ENCODE measurements at places on chromosomes 16 and 17.

DNA sequence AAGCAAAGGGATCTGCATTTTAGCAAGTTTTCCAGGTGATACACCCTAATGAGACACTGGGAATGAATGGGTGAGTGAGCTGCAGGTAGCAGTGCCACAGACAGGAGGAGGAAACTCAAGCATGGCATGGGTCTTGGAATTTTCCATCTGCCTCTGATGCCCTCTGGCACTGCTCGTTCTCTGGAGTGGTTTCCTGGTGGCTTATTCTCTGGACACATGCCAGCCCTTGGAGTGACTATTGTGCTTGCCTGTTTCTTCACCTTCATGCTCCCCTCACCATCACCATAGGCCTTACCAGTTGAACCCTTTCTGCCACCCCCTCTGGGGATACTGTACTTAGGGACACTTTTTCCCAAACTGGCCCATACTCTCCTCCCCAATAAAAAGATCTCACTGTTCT, 1.6 kb downstream of the COASY start:
- DNase-seq: no peak

DNA sequence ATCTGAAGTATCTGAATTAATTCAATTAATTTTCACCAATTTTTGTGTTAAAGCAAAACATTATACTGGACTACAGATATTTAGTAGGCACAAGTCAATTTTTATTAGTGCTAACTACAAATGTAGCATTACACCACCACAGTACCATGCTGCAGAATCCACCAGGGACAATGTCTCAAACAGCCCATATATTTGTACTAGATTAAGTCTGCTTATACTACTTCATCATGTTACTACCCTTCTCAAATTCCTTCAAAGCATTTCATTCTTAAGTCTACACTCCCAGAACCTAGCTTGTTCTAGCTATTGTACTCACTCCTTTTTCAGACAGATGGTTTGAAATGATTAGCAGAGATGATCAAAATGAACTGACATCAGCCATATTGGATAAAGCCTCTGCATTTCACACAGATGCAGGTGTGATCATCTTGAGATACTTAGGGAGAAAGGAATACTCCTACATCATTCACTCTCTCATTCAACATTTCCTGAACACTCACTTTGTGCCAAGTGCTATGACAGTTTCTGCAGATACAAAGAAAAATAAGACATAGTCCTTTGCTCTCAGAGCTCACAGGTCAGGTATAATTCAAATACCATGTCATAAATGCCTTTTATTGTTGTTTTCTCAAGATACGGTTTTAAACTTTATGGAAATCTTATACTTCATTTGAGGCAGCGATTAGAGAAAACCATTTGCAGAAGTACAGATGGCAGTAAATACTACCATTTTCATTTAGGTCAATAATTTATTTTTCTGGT, 47.7 kb downstream of the SMURF2 start:
- no peak for DNase-seq

GRCh38 chr16:4944333-4945281, 7.7 kb upstream of the PPL start:
- DNase-seq: no peak

DNA sequence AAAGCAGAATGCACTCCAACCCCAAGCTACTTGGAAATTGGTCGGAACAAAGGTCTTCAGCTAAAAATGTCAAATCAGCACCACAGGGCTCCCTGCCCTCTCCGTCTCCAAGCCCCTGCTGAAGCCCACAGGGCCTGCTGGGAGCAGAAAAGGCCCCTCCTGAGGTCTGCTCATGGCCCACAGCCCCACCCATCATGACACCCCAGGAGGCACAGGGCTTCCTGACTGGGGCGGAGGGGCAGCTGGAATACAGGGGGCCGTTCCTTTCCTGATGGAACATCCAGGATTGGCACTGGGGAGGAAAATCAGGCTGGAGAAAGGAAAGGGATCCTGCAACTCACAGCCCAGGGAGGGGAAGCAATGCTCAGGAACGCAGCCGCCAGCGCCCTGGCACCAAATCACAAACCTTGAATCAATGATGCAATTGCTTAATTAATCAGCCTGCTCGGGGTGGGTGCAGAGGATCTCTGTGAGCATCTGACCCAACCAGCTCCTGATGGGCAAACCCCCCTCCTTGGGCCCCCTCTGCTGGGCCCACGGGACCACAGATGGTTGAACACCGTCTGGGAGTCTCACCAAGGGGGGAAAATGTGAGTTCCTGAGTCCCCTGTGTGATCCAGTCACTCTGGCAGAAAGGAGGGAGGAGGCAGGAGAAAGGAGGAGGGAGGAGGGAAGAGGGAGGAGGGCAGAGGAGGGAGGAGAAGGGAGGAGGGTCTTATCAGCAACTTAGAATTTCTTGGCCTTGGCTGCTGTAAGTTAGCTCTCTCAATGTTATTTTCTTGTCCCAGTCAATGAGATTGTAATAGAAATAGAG, 155.5 kb downstream of the ZNF423 start:
- DNase-seq: no peak

DNA sequence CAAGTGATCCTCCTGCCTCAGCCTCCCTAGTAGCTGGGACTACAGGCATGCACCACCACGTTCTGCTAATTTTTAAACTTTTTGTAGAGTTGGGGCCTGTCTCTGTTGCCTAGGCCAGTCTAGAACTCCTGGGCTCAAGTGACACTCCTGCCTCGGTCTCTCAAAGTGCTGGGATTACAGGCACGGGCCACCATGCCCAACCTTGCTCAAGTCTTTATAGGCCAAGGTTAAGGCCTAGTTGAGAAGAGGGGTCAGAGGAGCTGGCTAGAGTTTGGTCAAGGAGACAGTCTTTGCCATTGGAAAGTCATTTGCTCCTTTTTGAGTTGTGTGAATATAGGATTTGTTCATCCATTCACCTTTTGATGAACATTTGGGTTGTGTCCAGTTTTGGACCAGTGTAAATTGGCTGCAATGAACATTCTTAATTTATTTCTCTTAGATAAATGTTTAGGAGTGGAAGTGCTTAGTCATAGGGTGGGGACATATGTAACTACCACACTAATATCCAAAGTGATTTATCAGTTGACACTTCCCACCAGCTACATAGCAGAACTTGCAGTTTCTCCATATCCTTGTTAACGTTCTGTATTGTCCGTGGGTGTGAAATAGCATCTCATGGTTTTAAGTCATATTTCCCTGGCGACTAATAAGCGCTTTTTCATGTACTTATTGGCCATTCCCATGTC, 30.7 kb upstream of the ARHGAP17 start:
- no peak for DNase-seq

DNA sequence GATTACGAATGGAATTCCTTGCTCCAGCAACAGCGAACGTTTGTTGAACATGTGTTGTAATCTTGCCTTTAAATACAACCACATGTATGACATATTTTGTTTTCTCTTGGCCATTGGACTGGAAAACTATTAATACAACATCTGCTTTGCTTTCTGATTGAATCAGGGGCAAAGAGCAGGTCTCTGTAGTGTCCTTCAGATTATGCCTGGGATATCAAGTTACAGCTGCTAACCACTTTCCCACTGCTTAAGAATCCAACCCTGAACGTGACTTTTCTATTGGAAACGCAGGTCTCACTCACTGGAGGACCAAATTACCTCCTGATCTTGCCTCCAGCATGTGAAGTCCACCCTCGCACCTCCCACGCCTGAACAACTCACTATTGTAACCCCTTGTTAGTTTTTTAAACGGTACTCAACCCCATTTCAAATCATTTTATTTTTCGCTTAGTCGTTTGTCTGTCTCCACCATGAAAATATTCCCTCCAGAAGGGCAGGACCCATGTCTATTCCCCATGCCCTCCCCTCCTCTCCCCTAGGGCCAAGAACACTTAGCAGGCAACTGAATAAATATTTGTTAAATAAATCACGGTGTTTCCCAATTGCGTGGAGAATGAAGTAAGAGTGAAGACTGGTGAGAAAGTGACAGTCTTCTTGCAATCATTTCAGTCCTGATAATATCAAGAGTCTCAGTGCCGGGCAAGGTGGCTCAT, 57.4 kb upstream of the MRTFB start:
- DNase-seq: no peak

DNA sequence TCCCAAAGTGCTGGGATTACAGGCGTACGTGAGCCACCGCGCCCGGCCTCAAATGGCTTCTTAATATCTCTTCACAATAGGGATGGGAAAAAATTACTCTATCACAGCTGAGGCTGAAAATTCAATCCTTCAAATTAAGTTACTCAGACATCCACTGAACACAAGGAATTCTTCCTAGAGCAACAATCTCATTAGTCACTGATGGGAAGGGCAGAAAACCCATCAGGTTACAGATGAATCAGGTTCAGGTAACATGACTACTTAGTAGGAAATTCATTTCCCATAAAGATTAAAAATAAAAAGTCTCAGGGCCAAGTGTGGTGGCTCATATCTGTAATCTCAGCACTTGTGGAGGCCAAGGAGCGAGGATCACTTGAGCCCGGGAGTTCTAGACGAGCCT, 42.5 kb upstream of the ABR start:
- DNase-seq: no peak

- no peak for DNase-seq
Measured at GRCh38 chr16:23359092-23359760, 57.1 kb downstream of the SCNN1B start.

DNA sequence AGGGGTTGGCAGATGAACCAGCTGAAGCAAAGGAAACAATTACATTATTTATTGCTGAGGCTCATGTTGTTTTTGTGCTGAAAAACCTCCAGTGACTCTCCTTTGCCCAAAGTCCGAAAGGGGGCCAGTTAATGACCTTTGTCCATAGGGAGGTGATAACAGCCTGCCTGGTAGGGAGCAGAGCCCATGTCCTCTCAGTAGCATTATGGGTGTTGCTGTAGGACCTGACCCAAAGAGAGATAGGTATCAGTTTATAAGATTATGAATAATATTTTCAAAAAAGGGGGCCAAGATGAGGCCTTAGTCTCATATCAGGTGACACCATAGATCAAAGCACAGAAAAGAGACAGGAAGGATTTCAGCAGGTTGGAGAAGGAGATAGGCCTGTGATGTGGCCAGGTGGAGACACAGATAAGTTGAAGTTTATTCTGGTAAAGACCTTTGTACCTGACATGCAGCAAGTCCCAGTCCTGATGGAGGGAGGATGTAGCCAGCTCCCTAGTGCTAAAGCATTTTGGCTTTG, 55.1 kb downstream of the CENPV start:
- no peak for DNase-seq
